ENCODE measurements at places on chromosomes 2 and 18.
A peak's percentile ranks its signal among the peaks of the same experiment; 100 is the strongest.

GRCh38 chr2:181485638-181485946 is 28.4 kb downstream of the ITGA4 start:
- DNase-seq, result no peak

DNA sequence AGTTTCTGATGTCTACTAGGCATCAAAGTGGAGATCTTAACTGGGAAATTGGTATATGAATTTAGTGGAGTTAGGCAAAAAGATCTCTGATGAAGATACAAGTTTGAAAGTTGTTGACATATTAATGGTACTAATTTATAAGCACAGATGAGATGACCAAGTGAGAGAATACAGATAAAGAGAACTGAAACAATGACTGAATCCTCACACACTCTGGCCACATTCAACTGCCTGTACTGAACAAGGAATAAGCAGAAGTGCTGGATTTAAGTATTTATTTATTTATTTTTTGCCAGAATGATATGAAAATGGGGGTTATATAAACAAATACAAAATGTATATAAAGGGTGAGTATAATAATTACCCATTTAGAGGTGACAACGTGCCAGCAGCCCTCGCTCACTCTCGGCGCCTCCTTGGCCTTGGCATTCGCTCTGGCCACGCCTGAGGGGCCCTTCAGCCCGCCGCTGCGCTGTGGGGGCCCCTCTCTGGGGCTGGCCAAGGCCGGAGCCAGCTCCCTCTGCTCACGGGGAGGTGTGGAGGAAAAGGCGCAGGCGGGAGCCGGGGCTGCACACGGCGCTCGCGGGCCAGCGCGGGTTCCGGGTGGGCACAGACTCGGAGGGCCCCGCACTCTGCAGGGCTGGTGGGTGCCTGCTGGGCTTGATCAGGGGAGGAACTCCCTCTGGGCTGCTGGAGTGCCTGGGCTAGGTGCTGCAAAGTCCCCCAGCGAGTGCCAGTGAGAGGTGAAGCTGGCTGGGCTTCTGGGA is 1363.9 kb upstream of the CRIM1 start:
- DNase-seq, result no peak

- no peak for DNase-seq
These were observed 87.2 kb upstream of the NXPH2 start for GRCh38 chr2:138867341-138867740.

DNA sequence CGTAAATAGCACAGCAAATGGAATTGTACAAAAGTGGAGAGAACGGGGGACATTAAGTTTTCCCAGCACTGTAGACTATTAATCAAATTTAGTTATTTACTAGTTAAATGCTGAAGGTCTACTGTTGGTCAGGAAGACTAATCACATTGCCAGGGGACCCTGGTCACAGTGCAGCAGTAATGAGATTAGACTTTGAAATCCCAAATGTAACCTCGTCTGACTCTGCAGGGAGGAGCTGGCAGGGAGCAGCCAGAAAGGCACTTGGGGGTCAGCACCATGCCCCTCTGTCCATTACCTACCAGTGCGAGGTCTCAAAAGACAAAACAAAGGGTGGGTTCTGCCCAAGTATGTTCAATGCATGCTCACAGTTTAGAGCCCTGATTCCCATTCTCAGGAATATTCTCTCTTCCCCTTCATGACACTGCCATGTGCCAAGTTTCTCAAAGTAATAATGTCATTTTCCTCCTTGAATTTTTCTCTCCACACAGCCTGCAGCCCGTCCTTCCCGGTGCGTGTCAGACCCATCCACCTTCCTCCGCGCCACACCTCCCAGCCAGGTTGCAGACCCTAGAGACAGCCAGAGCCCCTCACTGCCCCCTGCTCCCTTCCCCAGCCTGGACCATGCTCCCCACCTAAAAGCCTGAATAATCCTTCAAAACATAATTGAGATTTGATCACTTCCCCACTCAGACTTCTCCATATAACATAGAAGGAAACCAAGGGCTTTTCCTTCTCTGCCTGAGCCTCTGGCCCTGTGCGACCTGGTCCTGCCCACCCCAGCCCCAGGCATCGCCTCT is 52.5 kb downstream of the TMEM18 start:
- DNase-seq, result no peak

GRCh38 chr2:147311058-147311430 is 533.8 kb upstream of the ACVR2A start:
- no peak for DNase-seq

DNA sequence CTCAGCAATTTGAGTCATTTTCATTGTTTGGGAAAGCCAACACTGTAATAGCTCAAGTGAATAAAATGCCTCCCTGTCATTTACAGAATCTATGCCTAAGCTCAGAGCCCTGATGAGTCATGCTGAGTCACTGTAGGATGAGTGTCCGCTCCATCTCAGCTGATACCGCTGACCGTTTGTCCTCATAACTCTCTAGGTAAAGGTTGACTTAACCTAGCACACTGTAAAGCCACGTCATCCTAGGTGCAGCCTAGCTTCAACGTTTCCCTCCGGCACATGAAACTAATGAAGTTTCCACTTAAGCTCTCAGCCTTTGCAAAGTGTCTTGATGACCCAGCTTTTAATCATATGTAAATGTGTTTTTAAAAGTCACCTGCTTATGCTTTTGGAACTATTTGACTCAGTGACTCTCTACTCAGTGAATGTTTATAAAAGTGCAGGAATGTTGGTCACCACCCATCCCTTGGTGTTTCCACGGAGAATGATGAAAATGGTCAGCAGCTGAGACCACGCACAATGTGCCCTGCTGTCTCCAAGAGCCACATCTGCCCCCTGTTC is 154.0 kb downstream of the PMAIP1 start:
- no peak for DNase-seq

DNA sequence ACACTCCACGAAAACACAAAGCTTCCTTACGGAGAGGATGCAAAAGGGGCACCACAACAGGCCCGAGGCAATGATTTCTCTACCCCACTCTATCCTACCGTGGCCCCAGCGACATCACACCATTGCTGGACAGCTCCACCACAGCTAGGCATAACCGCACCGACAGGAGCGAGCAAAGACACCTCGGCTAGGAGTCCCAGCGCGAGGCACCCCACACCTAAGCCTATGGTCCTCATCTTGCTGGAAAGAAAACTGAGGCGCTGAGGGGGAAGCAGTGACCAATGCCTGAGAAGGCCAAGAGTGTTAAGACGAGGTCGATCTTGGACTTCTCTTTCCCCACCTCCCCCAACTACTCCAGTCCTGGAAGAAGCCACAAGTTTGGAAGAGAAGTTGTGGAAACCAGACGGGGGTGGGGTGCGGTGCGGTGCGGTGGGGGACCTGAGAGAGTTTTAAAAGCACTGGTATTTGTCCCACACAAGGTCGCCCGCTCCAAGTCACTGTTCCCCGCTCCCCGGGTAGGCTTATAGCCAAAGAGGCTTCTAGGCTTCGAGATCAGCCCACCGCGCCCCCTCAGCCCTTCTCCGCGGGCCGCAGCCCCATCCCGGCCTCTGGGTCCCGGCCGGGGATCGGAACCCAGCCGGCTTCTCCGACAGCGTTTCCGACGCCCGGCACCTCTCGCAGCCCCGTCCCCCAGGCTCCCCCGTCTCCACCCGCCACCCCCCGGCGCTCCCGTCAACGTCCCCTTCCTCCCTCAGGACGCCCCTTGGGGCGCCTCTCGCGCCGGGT is 766 bp downstream of the PDE6D start:
- DNase-seq, result peak; percentile 41

- no peak for DNase-seq
These were observed 67.7 kb downstream of the MCFD2 start for GRCh38 chr2:46847726-46848412.

DNA sequence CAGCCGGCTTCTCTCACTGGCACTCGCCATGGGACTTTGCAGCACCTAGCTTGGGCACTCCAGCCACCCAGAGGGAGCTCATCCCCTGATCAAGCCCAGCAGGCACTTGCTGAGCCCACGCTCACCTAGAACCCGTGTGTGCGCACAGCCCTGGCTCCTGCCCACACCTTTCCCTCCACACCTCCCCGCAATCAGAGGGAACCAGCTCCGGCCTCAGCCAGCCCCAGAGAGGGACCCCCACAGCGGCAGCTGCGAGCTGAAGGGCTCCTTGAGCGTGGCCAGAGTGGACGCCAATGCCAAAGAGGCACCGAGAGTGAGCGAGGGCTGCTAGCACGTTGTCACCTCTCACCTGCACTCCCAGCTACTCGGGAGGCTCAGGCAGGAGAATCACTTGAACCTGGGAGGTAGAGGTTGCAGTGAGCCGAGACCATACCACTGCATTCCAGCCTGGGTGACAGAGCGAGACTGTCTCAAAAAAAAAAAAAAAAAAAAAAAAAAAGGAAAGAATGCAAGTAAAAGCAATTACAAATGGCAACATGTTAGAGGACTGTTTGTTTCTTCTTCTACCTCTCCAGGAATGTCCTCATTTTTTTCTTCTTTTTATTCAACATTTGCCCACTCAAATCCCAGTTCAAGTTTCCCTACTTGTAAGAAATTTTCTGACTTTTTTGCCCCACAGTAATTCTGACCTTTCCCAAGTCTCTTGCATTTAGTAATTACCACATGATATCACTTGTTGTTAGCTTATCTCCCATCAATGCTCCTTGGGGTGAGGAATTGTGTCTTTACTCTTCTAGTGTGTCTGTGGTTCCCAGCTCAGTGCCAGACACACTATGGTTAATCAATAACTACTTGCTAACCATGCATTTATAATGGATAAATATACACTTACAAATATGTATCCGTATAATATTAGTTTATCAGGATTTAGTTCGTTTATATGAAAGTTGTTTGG is 40.6 kb upstream of the ST3GAL5 start:
- DNase-seq, result no peak

GRCh38 chr2:42639340-42640077 is 71.1 kb downstream of the MTA3 start:
- DNase-seq, result no peak

- no peak for DNase-seq
These were observed 55.3 kb upstream of the ALPP start for GRCh38 chr2:232323328-232323650.

DNA sequence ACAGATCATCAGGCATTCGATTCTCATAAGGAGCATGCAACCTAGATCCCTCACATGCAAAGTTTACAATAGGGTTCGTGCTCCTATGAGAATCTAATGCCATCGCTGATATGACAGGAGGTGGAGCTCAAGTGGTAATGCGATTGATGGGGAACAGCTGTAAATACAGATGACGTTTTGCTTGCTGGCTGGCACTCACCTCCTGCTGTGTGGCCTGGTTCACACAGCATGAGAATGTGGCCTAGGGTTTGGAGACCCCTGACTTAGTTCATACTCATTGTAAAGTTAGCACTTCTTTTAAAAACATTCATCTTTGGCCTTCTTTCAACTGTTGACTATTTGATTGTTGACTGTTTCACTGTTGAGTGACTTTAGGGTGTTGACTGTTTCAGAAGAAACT is 8.7 kb upstream of the CHMP1B start:
- no peak for DNase-seq

- no peak for DNase-seq
These were observed 127.1 kb downstream of the GREB1L start for GRCh38 chr18:21369146-21369545.

DNA sequence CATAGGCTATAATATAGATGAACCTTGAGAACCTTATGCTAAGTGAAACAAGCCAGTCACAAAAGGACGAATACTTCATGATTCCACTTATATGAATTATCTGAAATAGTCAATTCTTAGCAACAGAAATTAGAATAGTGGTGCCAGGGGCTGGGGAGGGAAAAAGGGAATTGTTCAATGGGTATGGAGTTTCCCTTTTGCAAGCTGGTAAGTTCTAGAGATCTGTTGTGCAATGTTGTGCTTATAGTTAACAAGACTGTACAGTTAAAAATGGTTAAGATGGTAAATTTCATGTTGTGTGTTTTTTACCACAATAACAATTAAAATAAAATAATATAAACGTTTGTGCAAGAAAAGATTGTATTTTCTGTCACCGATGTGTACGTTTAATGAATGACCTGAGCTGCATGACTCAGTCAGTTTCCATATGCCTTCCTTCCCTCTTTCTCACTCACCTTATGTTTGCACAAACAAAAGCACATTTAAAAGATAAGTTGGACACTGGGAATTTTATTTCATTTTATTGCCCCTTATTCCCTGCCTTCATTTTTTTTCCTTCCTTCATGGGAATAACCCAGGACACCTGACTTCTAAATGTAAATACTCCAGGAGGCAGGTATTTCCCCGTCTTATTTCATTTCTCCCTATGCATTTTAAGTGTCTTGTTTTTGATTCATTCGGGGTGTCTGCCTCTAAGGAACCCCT is 143.7 kb upstream of the TTC39C start:
- DNase-seq, result no peak

GRCh38 chr2:240389302-240389805 is 46.1 kb upstream of the GPC1 start:
- no peak for DNase-seq

DNA sequence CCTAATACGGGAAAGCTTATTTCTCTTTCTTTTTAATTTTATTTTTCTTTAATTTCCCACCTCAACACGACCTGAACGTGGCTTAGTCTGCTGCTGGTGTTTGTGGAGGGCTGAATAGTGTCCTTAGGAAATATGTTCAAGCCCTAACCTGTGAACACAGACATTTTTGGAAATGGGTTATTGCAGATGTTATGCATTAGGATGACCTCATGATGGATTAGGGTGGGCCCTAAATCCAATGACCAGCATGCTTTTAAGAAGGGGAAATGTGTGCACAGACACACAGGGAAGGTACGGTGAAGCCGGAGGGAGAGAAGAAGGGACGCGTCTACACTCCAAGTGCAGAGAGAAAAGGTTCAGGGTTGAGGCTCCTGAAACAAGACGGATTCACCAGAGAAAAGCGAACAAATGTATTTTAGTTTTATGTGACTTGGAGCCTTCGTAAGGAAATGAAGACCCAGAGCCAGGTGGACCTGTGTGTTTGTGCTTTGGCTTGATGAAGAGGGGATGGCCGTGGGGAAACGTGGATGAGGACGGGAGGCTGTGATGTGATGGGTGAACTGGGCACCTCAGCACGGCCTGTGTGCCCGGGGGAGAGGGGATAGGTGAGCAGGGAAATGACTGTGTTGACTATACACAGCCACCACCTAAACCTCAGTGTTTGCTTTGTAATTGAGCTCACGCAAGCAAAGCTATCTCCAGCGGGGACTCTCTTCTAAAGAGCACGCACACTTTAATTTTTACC is 37.5 kb downstream of the RTP5 start:
- DNase-seq, result no peak
